Erythroblast (primary cell): ENCODE measurements at places on chromosomes 11 and 22.

- peak; percentile 32 for DNase-seq
Measured at GRCh38 chr22:36921309-36922104, 8.1 kb downstream of the CSF2RB start.

DNA sequence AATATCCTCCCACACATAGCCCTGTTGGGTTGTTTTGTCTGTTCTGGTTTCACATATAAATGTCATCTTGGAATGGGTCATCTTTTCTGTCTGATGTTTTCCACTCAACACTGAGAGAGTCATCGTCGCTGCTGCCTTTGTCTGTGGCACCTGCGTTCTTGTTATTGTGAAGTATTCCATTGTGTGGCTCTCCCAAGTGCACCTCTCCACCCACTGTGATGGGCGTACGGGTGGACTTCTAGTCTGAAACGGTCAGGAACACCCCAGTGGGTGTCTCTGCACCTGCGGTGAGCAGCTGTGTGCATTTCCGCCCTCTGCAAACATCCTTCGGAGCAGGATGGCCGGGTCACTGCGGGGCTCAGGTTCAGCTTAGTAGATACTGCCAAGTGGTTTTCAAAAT lies 34.5 kb upstream of the RTL6 start:
- no peak for DNase-seq

DNA sequence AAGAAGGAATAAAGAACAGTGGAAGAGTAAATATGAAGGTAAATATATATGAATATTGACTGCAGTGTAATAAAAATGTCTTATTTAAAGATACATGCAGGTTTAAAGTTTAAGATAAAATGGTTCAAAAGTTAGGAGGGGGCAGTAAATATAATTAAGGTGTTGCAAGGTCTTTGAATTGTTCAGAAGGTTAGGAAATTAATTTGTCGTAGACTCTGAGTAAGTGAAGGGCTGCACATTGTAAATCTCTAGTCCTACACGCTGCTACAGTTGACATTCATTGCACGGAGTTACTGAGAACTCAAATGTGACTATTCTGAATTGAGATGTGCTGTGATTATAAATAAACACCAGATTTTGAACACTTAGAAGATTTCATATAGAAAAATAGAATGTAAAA lies 69.8 kb upstream of the PRODH start:
- DNase-seq: no peak

GRCh38 chr22:23116506-23117263 lies 25.1 kb downstream of the RSPH14 start:
- DNase-seq: no peak

DNA sequence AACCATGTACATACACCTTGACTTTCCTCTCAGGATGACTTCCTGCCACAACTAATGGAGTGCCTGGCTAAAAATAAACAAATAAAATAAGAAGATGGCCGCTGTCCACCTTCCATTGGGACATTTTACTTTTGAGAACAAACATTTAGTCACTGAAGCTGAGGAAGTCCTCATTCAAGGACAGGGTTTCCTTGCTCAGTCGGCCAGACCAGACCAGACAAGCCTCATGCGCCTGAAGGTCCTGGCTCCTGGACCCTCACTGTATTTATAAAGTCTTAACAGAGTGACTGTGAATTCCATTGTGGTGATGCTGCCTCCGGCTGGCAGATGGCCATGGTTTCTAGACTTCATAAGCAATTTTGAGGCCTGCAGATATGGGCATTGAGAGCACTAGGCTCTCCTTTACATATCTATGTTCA lies 114.5 kb downstream of the MAML2 start:
- DNase-seq: no peak

DNA sequence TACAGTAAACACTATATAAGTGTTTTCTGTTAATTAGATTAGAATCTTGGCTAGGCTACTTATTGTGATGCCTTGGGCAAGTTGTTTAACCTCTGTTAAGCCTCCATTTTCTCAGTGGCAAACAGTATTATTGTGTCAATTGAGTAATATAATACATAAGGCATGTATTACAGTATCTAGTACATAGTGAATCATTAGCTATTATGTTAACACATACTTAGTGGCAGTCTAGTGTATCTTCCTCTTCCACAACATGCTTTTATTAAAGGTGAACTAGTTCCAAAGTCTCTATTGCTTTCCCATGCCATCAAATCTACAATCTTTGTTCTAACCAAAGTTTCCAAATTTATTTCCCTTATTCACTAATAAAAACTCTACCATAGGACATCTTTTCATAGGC lies 200.9 kb downstream of the SOX6 start:
- no peak for DNase-seq

DNA sequence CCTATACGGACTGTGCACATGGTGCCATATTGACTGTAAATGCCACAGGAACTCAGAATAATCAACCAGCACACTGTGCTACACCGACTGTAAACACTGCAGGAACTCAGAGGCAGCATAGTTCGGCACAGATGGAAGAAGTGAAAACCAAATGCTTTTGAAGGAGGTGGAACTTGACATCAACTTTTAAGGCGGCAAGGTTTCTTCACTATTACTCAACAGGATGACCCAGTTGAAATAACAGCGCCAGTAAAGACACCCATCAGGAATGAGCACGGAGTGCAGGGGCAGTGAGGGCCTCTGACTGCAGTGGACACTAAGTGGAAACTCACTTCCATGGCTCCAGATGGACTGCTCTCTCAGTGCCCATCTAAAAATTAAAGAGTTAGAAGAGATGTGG lies 15.7 kb downstream of the TESMIN start:
- DNase-seq: no peak

DNA sequence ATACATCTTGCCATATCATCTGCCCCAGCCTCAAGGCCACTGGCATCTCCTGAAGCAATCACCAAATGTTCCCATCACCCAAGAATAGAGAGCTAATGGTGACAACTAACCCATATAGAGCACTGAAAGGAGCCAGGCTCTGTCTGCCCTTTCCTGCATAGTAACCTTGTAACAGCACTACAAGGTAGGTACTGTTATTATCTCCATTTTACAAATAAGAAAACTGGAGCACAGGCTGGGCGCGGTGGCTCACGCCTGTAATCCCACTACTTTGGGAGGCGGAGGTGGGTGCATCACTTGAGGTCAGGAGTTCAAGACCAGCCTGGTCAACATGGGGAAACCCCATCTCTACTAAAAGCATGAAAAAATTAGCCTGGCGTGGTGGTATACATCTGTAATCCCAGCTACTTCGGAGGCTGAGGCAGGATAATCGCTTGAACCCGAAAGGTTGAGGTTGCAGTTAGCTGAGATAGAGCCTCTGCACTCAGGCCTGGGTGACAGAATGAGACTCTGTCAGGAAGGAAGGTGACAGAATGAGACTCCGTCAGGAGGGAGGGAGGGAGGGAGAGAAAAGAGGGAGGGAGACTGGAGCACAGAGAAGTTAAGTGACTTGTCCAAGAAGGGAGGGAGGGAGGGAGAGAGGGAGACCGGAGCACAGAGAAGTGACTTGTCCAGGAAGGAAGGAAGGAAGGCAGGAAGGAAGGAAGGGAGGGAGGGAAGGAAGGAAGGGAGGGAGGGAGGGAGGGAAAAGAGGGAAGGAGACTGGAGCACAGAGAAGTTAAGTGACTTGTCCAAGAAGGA lies 2.2 kb downstream of the SLC35F2 start:
- no peak for DNase-seq

DNA sequence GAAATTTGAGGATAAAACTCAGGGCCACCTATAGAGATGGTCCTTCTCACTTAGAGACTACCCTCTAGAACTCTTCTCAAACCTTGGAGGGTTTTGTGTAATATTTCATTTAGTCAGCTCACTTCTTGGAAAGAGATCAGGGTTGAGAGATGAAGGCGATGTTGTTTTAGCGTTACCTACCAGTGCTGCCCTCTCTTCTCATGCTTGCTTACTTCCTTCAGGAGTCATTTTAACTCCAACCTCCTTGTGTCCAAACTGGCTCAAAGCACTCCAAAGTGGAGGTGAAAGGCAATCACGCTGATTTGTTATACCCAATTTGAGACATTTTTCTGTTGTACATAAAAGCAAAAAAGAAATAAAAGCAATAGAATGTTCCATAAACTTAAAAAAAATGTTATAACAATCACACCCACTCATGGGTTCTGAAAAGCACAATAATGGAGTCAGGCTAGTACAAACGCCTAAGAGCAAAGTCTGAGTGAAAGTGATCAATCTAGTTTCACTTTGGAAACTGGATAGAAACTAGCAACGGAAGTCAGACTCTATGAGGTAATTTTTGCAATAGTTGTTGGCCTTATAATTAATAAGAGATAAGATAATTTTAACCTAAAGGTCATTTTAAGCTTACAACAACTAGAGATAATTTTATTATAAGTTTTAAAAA lies 117.1 kb downstream of the MRTFA start:
- DNase-seq: no peak

- DNase-seq: no peak
Measured at GRCh38 chr11:123371506-123372297, 58.4 kb upstream of the GRAMD1B start.

DNA sequence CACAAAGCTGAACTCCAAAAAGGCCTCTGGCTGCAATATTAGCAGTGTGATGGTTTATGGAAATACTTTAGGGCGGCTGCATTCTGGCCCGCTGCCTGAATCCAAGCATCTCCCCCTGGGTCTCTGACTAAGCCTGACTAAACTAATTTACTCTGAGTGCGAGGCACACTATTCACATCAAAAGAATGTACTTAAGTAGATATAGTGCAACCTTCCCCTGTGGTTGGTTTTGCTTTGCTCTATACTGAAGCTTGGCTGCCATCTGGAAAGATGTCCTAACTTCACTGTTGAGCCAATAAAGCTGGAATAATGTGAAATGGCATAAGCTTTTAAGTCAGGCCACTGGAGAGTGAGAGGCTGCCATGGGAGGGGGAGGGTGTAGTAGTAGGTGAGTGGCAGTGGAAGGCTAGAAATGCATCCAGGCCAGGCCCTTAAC lies 321.6 kb downstream of the AASDHPPT start:
- no peak for DNase-seq

DNA sequence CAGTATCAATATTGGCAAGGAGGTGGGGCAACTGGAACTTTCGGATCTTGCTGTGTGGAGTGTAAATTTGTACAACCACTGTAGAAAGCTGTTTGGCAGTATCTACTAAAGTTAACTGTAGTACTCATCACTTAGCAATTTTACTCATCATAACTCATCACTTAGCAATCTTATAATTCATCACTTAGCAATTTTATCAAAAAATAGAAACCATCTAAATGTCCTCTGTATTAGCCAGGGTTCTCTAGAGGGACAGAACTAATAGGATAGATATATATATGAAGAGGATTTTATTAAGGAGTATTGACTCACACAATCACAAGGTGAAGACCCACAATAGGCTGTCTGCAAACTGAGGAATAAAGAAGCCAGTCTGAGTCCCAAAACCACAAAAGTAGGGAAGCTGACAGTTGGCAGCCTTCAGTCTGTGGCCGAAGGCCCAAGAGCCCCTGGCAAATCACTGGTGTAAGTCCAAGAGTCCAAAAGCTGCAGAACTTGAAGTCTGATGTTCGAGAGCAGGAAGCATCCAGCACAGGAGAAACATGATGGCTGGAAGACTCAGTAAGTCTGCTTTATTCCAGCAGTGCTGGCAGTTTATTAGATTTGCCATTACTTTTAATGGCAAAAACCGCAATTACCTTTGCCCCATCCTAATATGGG lies 92.9 kb upstream of the USP47 start:
- no peak for DNase-seq

DNA sequence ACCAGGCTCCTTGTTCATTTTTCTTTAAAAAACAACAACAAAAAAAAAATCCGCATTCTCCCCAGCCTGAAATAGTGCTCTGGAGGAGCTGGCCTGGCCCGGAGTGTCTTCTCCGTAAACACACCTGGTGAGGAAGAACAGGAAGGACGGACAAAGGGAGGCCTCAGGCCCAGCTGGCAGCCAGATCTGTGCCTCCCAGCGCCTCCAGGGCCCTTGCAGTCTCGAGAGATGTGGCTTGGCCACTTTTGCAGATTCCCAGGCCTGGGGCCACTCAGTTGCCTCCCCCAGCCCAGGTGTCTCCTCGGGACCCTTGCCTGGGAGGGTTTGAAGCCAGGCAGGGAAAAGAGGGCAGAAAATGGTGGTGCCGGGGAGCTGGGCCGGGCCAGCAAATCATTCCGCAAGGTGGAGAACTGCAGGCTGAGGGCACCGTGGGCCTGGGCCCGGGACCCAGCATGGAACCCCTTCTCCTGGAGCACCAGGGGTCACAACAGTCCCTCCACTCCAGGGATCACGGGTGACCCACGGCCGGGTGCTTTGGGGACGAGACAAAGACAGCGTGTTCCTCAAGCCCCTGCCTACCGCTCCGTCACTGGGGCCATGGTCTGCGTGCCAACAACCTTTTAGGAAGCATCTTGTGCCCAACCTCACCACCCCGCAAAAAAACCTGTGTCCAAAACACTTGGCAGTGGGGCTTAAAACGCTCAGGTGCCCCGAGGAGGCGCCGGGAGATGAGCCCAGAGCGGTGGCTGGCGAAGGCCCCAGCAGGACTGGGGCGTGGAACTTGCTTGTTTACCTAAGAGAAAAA lies 67.1 kb upstream of the WNT7B start:
- no peak for DNase-seq

DNA sequence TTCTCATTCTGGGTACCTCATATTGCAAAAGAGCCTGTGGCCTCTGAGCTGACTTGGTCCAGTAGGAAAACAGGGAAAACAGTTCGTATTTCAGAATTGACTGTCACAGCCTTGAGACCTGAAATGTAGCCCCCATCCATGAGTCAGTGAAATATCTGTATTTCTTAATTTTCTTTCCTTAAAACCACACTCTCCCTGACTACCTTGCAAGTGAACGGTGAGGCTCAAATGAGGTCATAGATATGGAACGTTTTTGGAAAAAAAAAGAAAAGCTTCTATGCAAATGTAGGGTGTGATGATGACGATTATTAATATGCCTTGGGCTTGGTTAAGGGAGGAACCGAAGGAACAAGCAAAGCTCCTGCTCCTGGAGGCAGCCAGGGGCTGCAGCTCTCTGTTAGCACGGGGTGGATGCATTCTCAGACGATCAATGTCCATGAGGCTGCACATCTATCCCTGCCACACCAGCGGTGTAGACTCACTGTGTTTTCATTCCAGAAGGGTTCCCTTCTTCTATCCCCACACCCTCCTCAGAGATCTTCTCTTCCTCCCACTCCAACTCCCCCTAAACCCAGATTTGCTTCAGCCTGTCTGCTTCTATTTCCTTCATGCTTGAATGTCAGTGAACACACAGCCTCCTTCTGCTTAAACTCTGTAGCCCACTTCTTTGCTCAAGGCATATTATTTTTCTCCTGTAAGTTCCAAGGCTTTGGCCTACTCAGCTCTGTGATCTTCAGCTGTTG lies 29.2 kb upstream of the SCN3B start:
- no peak for DNase-seq

GRCh38 chr11:76760236-76760635 lies 22.9 kb upstream of the TSKU start:
- DNase-seq: peak; percentile 65
